ENCODE measurements at places on chromosomes 3 and 15.

- no peak for ATAC-seq
Observed at GRCh38 chr15:22224241-22224671, 143.9 kb downstream of the OR4M2 start.

DNA sequence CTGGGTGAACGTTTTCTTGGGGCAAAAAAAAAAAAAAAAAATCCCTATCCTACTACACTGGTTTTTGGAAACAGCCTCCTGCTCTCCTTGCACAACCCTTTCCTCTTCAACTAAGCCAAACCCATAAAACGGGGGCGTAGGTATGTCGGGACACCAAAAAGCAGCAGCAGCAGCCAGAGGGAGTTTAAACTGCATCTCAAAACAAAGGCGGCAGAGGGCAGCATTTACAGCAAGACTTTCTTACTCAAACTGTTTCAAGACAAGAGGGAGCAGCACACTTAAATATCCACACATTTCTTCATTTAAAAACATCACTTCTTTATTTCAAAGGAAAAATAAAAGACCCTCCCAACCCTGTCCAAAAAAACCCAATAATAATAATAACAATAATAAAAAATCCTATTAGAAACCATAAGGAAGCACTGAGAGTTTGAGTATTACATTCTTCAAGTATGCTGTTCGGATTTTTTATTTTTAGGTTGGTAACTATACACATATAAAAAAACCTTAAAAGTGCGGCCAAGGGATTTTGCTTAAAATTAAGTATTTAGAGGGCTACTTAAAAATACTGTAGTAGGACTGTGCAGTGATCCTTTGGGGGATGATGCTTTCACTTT lies 43.9 kb upstream of the PLXND1 start:
- no peak for ATAC-seq

DNA sequence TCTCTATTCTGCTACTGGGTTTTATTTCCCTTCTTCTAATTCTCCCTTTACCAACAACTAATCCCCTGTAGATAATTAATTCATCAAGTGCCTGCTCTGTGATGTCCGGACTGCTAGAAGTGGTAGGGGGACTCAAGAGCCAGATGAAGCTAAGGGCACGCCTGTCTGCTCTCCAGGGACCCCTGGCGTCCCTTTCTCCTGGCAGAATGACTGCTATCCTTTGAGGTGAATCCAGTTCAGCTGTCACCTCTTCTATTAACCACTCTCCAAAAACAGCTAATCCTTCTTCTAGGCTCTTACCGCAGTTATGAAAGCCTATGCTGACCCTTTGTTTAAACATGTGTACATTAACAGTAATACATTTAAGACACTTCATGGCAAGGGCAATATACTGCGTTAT lies 1.4 kb upstream of the CHRNA7 start:
- no peak for ATAC-seq

DNA sequence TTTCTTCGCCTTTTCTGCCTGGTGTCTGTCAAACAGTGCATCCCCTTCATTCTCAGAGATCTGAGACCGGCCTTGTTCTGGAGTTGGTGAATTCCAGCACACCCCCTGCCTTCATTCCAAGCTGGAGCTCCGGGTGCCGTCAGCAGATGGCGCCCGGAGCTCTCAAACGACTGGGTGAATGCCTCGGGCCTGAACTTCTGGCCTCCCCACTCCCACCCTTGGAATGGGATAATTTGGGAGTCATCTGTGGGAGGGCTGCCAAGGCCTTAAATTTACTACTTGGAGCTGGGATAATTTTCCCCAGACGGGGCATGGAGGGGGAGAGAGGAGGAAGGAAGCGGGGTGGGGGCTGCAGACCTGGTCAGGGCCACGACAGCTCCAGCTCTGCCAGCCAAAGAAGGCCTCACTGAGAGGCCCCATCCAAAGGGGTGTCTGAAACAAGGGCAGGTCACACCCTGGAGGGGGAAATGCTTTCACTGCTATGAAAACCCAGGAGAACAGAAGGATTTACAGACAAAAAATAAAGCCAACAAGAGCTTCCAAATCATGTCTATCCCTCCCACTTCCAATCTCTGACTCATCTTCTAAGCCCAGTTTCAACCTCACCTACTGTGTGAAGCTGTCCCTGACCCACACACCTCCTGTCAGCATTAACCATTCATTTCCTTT lies 187.9 kb downstream of the OPA1 start:
- no peak for ATAC-seq

DNA sequence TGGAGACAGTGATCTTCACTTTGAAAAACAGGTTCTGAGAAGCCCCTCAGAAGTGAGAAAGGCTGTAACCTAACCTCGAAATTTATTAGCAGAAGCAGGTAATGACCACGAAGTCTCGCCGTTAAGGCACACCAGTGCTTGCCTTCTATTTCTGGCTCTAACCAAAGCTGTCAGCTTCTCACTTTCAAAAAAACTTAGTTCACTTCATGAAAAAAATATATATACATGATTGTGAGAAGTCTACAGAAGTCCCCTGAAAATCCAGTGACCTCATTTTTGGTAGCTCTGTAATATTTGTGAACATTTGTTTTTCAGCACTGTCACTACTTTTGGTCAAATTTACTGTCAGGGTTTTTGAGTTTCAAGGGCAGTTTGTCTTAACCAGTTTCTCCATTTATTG lies 19.1 kb upstream of the AKAP13 start:
- no peak for ATAC-seq

DNA sequence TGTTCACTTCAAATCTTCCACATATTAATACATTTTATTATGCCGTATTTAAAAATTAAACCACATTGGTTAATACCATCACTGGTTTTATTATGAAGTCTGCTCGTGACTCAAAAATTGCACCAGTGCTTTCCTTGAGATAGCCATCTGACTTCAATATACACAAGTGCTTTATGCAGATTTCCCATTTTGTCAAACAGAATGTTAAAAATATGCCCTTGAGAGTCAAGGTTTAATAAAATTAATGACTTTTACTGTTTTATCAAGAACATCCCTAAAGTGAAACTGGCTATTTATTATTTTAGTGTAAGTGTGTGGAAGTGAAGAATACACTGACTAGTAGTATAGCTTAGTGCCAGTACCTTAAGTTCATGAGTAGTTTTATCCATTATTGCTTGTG lies 139.3 kb upstream of the SOX2 start:
- no peak for ATAC-seq

DNA sequence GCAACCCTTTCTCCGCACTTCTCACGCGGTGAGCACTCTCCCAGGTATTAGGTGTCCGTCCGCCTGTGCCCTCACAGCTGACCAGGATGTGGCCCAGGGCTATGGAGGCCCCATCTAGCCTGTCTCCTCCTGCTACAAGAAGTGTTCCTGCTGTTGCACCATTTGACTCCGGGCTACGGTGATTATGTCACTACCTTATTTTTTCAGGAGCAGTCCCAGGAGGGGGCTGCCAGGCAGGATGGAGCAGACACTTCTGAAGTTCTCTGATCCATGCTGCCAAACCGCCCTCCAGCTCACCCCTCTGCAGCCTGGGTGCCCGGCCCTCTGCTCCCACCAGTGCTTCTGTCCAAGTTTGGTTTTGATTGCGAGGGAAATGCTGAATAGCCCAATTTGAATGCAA lies 36.9 kb downstream of the ZXDC start:
- no peak for ATAC-seq

- ATAC-seq: peak; percentile 76
Observed at GRCh38 chr15:38680775-38681174, 116.2 kb upstream of the RASGRP1 start.

DNA sequence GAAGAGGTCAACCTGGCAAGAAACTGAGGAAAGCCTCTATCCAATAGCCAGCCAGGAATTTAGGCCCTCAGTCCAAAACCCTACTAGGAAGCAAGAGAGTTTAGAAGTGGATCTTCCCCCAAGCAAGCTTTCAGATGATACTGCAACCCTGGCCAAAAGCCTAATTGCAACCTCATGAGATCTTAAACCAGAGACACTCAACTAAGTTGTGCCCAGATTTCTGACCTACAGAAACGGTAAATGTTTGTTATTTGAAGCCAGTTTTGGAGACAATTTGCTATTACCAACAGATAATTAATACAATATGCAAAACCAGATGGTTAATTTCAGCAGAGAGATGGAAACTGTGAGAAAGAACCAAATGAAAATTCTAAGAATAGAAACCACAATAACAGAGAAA lies 21.7 kb upstream of the SUSD5 start:
- no peak for ATAC-seq

DNA sequence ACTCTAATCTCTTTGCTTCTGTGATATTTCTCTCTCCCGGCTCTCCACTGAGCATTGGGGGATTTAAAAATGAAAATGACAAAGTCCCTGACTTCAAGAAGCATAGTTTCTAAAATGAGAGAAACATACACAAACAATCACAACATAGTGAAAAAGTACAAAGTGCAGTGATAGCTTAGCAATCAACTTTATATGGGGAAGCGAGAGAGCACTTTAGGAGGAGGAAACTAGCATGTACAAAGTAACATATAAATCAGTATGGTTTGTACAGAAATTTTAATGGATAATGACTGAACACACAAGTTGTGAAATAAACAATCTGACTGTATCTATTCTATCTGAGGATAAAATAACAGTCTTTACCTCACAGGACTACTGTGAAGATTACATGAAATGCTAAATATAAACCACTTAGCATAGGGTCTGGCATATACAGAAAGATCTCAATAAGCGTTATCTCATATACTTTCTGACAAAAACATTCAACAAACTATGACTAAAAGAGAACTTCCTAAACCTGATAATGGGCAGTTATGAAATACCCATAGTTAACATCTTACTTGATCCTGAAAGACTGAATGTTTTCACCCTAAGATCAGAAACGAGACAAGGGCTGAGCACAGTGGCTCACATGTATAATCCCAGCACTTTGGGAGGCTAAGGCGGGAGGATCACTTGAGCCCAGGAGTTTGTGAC lies 61.2 kb downstream of the PEAK1 start:
- ATAC-seq: no peak

Data from activated CD4-positive, CD25-positive, alpha-beta regulatory T cell treated with anti-CD3 and anti-CD28 coated beads, Interleukin-2, amount 50 U/mL, for 24 hours (primary cell).